ENCODE measurements at places on chromosomes 3 and 15.

DNA sequence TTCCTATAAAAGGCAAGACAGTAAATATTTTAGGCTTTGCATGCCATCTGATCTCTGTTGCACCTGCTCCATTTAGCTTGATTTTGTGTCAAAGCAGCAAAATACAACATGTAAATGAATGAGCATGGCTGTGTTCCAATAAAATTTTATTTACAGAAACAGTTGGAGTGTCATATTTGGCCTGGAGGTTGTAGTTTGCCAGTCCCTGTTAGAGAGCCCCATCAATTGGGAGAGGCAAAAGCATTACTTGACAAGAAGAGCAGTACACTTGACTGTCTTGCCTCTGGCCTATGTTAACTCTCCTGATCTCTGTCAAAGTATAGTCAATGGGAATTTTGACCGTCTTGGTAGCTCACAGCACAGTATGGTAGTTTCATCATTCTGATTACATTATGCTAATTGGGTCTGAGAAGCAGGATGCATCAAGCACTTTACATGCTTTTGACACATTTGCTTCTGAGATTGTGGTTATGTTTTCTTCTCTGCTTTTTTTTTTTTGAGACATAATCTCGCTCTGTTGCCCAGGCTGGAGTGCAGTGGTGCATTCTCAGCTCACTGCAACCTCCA is 35.4 kb downstream of the SLC28A2 start:
- DNase-seq, result no peak

DNA sequence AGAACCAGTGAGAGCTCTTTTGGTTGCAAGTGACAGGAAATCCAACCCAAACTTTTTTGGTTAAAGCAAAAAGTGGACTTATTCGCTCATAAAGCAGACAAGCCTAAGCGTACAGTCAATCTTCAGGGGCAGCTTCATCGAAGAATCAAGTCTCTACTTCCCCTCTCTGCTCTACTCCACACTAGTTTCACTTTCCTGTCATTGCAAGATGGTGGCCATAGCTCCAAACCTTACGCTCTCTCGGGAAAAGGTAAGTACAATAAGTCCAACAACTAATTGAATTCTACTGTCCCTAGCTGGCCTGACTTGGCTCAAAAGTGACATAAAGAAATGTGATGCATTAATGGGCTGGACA is 24.9 kb upstream of the ZNF710 start:
- no peak for DNase-seq

- no peak for DNase-seq
These were observed 67.1 kb downstream of the CRYGS start for GRCh38 chr3:186477033-186477432.

DNA sequence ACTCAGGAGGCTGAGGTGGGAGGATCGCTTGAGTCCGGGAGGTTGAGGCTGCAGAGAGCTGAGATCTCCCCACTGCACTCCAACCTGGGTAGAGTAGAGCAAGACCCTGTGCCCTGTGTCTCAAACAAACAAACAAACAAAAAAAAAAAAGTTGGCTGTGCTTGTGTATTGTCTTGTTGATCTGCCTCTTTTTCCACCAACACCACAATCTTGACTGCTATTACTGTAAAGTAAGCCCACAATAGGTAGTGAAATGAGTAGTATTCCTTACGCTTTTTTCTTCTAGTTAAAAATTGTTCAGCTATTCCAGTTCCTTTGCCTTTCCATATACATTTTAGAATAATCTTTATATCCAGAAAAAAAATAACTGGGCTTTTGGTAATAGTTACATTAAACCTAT is 35.5 kb downstream of the PTH1R start:
- no peak for DNase-seq

DNA sequence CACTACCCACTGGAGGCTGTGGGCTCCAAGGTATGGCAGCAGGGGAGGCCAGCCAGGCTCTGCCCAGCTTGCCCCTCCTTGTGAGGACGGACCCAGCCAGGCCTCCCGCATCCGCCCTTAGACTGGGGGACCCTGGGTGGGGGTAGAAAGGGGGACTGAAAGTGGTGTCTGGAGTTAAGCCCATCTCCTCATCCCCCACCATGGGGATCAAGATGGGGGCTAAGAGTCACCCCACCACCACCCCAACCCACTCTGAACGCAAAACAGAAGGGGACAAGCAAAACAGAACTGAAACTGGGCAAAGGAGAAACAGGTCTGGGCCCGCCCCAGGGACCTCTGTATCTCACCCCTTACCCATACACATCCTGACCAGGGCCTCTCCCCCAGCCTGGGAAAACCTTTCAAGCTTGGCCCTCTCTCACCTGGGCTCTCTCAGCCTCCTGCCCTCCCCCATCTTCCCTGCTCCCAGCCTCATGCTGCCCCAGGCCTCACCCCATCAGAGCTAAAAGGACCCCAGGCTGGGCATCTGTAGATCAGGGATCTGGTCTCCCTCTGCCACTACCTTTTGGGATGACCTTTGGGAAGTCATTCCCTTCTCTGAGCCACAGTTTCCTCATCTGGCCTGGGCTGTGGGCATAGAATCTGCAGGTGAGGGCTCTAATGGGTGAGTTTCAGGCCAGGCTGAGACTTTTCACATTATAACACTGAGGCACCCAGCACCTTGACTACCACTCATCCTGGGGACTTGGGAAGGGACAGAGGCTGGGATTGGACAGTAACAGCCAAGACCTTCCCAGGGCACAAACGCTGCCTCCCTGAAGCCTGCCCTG is 30.0 kb upstream of the CYP11A1 start:
- DNase-seq, result no peak

DNA sequence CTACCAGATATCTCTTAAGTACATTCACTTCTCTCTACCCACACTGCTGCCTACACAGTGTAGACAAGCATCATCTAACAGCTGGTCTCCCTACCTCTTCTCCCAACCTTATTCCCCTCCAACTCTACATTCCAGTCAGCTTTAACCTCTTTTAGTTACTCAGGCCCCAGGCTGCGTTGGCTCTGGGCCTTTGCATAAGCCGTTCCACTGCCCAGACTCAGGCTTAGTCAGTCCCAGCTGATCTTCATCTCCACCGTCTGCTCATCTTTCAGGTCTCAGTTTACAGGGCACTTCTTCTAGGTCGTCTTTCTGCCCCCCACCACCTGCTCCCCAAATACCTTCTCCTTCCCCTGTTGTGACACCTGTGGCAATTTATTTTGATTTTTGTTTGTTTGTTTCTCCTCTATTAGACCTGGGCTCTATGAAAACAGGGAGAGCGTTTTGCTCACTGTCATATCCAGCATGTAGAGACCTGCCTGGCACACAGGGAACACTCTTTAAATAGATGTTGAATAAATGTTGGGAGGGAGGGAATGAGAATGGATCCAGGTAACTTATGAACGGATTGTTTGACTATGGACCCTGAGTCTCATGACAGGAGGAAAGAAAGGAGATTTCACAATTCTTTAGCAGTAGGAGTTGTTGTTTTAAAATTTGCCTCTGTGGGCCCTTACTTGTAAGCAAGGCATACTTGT is 11.1 kb downstream of the SLC27A2 start:
- DNase-seq, result no peak

- DNase-seq, result no peak
These were observed 60.1 kb downstream of the MGLL start for GRCh38 chr3:127762077-127762786.

DNA sequence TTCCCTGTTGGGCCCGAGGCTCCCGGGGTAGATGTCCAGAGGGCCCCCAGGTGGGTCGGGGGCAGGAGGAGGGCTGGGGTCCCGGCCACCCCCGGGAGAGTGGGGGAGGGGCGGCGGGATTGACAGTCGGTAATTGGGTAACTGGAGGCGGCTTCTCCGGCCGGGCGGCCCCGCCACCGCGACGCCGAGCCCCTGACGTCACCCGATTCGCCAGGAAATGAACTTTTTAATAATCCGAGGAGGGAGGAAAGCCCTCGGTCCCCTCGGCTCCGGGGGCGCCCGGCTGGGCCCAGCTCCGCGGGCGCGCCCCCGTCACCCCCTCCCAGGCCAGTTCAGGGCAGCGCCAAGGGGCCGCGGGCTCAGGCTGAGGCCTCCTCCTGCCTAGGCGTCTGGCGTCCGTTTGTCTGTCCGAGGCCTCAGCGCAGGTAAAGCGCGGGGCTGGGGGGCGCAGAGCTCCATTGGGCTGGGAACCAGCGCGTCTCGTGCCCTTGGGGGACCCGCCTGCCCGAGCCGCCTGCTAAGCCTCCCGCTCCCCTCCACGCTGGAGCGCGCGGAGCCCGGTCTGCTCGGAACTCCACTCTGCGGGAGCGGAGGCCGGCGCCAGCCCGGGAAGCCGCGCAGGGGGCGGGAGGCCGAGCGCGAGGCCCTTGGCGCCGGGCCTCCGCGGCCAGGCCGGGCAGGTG is 3.9 kb downstream of the GATA2 start:
- no peak for DNase-seq

- no peak for DNase-seq
These were observed at the start of gene DPPA4 for GRCh38 chr3:109337393-109337792. DPPA4 (minus strand) TSS chr3:109337546; CDS start chr3:109337517, 29 bp downstream.

DNA sequence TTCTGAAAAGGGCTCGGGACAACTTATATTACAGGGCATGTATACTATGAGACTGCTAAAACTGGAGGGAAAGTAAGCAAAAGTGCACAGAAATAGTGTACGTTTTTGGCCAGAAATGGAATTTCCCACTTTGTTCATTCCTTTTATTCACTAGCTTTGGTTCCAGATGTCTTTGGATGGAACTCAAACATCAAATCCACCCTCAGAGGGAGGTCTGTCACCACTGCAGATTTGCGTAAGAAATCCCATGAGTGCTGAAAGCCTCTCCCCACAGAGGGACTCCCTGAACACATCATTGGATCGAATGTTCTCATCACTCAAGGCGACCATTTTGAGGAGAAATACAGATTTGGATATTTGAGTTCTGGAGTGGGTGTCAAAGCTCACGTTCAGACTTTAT is 71.6 kb downstream of the FEM1B start:
- DNase-seq, result no peak

- DNase-seq, result no peak
These were observed 2.0 kb upstream of the TPRG1 start for GRCh38 chr3:189169728-189170127.

DNA sequence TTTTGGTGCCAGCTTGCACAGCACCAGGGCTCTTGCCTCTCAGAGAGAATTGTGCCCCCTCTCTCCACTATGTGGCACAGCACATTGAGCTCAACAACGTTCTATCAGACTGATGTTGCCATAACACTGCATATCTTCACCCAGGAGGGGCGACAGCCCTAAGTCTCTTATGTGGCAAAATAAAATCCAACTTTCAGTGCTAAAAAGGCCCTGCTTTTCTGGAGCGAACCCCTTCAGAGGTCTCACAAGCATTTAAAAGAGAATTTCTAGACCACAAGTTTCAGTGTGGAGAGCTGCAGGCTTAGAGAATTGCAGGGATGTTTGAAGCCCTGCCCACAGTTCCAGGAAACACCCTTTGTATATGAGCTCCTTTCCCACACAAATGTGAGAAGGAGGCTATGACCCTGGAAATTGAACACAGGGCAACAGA is 85.5 kb downstream of the LIPC start:
- no peak for DNase-seq

GRCh38 chr3:64620020-64620419 is 67.8 kb downstream of the ADAMTS9 start:
- no peak for DNase-seq

DNA sequence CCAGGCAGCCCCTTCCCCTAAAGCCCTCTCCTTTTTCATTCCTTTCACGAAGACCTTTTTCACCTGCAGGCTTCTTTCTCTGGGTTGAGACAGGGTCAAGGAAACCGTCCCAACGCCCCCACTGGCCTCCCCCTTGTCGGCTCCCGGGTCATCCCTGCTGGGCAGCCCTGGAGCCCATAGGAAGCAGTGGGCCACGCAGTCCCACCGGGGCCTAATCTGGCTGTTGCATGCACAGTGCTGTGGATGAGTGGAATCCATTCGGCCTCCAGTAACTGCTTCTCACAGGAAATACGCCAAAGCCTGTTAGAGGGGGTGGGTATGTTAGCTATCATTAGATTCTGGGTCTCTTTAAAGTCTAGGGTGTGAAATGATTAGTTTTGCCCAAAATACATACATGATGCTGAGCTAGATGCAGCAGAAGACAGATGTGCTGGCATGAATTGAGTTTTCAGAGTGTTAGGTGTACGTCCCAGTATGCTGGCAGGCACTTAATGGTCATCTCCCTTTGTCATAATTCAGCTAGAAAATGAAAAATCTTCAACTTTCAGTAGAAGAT is 16.6 kb downstream of the LYSMD4 start:
- DNase-seq, result no peak

DNA sequence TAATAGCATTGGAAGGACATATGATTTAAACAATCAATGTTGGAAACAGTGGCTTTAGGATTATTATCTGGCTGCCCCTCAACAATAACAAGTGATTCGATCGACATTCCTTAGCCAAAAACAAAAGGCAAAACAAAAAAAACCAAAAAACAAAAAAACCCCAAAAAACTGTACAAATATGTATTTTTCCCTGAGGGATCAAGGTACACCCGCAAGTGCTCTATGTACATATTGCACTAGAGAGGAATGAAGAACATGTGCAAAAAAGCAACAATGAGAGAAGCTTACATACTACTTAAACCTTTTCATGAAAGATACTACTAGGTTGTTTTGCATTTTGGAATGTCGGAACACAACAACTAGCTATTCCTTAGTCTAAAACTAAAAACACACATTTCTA is 14.2 kb upstream of the ICE2 start:
- DNase-seq, result no peak

- no peak for DNase-seq
These were observed 192.9 kb downstream of the ADAMTSL3 start for GRCh38 chr15:83846847-83847246.

DNA sequence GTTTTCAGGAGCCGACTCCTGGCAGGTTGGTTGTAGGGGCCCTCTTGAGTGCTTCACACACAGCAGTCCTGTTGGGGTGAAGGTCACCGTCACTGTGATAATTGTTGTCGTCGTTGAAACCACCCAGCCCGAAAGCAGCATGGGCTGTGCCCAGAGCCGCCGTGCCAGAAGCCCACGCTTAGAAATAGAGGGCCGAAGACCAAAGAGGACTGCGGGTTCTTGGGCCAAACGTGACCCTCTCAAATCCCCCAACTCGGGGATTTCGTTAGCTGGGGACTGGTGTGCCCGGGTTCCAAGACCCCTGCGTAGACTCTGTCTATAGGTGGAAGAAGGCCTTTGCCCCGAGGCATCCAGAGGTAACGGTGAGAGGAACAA is 7.5 kb upstream of the ADAMTS17 start:
- no peak for DNase-seq

DNA sequence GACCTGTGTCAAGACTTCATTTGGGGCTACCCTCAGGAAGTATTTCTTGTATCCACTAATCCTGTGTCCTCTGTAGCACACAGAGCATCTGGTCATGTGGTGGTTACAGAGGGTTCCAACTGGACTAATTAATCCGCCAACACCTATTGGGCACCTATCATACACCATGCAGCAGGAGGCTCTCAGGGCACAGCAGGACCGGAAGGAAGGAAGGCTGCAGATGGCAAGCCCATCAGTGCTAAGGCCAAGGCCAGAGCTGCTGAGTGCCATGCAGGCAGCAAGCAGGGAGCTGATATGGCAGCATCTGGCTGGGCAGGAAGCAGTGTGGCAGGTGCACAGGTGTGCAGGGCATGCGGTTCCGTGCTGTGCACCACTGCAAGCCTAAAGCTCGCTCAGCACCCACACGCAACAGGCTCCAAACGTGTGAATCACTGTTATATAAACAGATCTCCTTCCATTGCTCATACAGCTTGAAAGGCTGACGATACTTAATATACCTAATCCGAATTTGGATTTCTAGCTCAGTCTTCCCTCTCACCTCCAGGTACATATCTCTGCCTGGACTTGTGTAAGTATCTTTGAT is 64.4 kb upstream of the SNRPA1 start:
- DNase-seq, result no peak

GRCh38 chr3:106617276-106617675 is 748.5 kb upstream of the CBLB start:
- no peak for DNase-seq

- DNase-seq, result no peak
These were observed 62.5 kb upstream of the MLF1 start for GRCh38 chr3:158508481-158508880.

GRCh38 chr3:45984331-45985312 is 11.0 kb downstream of the FYCO1 start:
- no peak for DNase-seq
